Stimulated activated CD8-positive, alpha-beta memory T cell treated with anti-CD3 and anti-CD28 coated beads, Interleukin-2, amount 100 ng/mL, for 1 hour (primary cell): ENCODE measurements at places on chromosomes 4 and X.

GRCh38 chr4:125837493-125838201 lies 522.9 kb downstream of the FAT4 start:
- DNase-seq = no peak

DNA sequence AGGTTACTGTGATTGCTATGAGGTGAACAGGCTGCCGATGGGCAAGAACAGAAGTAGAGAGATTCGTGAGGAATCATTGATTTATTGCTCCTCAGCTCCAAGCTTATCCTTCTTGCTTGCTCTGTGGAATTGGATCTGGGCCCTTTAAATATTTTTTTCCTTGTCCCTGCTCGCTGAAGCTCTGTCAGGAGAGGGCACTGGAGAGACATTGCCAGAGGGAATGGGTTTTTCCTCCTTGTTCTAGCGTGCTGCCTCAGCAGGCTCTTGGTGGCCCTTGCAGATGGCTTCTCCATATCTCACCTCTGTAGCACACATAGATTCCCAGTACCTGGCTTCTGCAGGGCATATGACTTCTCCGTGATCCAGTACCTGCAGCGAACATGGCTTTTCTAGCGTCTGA lies 67.4 kb downstream of the CNGA2 start:
- DNase-seq = no peak

DNA sequence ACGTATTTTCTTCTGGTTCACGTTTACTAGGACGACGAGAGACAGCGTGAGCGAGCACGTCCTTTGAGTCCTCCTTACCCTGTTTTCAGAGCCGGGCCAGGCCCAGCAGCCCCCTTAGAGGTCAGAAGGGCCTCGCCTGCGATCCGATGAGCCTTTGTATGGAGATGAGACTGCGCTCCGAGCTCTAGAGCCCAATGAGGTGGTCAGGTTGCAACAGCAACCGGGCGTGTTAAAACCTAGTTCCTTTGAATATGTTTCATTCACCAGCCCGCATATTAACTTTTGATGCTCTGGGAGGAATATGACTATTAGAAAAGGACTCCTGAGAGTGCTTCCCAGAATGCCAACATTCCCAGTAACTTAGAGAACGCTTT lies 55.6 kb upstream of the TADA2B start:
- no peak for DNase-seq

GRCh38 chr4:3107691-3108121 lies 33.2 kb downstream of the HTT start:
- no peak for DNase-seq

DNA sequence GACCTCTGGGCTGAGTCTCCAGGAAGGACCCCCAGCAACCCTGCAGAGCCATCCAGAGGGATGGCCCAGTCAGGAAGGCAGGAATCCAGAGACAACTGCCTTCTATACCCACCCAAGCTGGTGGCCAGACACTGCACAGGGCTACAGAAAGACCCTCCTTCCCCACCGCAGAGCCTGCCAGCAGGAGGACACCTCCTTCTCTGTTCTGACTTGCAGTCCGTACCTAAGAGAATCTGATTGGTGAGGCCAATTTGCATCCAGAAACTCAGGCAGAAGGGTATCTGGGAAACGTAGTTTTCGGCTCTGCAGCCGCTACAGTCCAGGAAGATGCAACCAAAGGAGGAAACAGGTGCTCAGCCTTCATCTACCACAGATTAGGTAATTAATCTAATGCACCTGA lies 155.4 kb upstream of the FRG1 start:
- no peak for DNase-seq

- no peak for DNase-seq
Observed at GRCh38 chr4:73741031-73741749, 821 bp downstream of the CXCL8 start.

GRCh38 chr4:10034612-10035104 lies 13.4 kb upstream of the SLC2A9 start:
- DNase-seq = no peak

- DNase-seq = no peak
Observed at GRCh38 chrX:154117566-154117965, 20.0 kb upstream of the MECP2 start.

GRCh38 chrX:88881536-88881935 lies 134.5 kb downstream of the CPXCR1 start:
- no peak for DNase-seq

- DNase-seq = no peak
Observed at GRCh38 chrX:21151051-21151450, 223.2 kb upstream of the CNKSR2 start.

DNA sequence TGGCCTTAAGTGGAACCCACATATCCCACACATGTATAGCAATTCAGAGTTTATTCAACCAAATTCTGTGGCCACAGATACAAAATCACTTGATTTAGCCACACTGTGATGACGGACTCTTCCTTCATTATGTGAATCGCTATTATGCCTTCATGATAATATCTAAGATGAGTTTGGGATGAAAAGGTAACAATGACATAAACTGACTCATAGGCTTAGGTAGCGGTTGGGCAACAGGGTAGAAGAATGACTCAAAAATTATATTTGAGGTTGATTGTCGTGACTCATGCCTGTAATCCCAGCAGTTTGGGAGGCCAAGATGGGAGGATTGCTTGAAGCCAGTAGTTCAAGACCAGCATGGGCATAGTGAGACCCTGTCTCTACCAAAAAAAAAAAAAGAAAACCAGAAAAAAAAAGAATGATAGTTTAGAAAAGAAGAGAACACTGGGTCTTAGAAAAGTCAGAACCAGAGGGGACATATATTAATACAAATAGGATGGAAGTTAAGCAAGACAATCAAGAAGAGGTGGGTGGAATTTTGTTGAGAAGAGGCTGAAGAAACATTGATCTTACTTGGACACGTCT lies 70.4 kb upstream of the USP9X start:
- no peak for DNase-seq

- DNase-seq = no peak
Observed at GRCh38 chr4:187668526-187669082, 327.0 kb upstream of the ZFP42 start.

DNA sequence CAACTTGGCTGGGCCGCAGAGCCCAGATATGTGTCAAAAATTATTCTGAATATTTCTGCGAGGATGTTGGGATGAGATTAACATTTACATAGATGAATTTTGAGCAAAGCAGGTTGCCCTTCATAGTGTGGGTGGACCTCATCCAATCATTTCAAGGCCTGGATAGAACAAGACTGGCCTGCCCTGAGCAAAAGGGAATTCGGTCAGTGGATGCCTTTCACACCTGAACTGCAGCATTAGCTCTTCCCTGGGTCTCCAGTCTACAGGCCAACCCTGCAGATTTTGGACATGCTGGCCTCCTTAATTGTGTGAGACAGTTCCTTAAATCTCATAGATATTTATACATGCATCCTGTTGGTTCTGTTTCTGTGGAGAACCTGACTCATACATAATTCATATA lies 32.4 kb upstream of the SLC10A4 start:
- DNase-seq = no peak

GRCh38 chr4:111776561-111776960 lies 368.7 kb upstream of the FAM241A start:
- DNase-seq = no peak

DNA sequence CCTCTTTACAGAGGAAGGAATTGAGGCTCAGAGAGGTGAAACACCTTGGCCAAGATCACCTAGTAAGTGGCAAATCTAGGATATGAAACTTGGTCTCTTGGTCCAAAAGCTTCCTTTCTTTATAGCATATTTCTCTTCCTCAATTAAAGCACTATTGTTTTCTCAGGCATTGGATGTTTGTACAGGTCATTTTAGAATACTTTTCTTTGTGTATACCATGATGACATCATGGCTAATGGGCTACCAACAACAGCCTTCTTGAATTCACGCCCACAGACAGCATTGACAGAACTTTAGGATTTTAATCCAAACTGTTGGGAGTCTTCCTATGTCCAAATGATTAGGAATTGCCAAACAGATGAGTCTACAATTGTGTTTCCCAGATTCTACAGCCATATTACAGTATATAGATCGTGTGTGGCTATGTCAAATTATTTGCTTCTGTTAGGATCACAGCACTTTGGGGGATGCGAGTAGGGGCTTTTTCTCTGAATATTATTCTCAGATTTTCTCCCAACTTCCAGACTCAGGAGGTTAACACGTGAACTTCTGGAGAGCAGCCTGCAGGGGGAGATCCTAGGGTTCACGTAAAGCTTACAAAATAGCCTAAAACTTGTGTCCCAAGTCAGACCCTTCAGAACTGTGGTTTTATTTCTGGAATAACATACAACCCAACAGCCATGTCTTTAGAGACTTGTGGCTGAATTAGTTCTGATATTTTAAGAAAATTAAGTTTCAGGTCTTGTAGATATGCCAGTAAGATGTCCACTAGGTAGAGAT lies 191.8 kb downstream of the SHROOM3 start:
- no peak for DNase-seq
